Activated CD8-positive, alpha-beta memory T cell treated with anti-CD3 and anti-CD28 coated beads for 1 hour (primary cell): ENCODE measurements at places on chromosomes 12 and 14.
A peak's percentile ranks its signal among the peaks of the same experiment; 100 is the strongest.

DNA sequence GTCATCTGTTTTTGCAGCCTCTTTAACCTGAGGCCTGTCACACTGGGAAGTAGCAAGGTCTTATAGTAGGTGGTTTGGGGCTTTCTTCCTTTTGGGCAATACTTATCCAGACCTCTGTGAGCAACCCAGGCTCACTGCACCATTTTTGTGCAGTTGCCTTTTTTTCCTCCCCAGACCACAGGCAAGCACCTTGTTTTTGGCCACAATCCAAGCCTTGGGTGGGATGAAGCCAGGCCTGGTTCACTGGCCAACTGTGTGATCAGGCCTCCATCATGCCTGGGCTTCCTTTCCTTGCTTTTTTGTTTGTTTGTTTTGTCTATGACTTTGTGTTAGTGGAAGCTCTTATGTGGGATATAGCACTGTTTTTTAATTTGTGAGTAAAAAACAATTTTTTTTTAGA lies 71.7 kb downstream of the DNAH10 start:
- no peak for DNase-seq

DNA sequence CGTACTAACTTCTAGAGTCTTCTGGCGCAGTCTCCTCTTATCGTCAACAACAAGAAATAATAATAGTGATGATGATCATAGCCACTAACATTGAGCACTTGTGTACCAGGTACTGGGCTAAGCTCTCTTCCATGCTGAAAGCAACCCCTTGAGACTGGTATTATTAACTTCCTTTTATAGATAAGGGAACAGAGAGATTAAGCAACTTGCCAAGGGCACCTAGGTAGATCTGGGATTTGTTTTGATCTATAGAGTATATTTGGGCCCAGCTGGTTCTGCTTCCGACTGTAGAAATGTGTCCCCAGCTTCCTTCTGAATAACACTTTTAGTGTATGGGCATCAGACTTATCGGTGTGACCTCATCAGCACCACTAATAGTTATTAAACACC lies 1.1 kb upstream of the ZNF219 start:
- no peak for DNase-seq

DNA sequence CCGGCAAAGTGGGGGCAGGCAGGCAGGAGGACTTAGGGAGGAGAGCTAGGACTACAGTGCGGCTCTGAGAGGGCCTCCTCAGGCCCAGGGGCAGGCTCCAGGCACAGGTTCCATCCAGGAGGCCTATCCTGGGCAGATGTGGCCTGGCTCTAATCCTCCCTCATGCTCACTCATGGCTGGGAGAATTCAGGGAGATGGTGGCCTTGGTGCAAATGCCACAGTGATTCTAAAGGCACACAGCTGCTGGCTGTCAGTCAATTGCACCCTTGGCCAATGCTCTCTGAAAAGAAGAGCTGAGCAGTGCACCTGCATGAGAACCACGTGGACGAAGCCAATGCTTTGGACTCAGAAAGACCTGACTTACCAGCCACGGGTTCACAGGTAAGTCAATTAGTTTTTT lies 89.6 kb downstream of the C12orf75 start:
- no peak for DNase-seq

GRCh38 chr12:47652521-47653234 lies 53.2 kb downstream of the RPAP3 start:
- DNase-seq: no peak

- no peak for DNase-seq
Observed at GRCh38 chr12:10636611-10637010, 23.2 kb upstream of the MAGOHB start.

GRCh38 chr12:87217491-87217890 lies 811.7 kb downstream of the C12orf50 start:
- DNase-seq: no peak

DNA sequence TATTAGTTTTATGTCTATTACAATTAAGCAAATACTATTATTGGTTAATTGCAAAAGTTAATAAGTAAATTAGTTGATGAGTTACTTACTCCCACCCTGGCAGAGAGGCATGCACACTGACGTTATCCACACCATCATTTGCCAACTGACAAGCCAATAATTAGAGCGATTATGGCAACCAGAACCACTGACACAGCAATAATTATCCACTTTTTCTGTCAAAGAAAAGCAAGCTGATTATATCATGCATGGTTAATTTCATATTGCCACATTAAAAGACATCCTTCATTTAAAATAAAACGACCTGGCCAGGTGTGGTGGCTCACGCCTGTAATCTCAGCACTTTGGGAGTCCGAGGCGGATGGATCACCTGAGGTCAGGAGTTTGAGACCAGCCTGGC lies 43.1 kb downstream of the STX2 start:
- DNase-seq: no peak

- no peak for DNase-seq
Observed at GRCh38 chr14:53391156-53391555, 238.0 kb upstream of the DDHD1 start.

DNA sequence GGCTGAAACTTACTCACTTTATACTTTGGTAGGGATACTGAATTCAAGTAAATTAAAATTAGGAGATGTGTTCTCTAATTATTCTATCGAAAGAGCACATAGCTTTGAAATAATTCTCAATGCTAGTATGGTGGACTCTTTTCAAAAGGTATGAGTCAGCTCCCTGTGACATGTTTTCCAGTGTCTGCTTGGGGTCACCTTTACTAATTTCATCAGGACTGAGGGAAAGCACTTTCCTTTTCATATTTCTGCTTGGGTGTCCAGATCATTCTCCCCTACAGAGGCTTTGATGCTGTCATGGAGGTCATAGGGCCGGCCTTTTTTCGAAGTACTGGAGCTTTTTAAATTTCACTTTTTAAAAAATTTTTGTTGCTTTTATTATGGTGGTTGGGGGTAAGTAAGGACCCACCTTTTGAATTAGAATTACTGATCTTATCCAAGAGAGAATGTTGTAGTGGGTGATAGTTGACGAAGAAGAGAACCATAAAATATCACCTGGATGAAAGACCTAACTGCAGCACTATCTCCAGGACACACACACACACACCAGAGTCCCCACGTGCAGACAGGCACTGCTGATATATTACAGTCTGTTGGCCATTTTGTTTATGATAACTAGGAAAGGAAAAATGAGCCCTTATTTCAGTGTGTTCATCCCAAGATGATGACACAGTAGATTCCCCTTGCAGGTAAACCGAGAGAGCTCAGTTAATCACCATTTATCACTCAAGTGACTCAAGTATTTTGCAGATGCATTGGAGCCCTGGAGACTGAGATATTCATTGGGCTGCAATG lies 558.6 kb downstream of the DIO2 start:
- DNase-seq: no peak

DNA sequence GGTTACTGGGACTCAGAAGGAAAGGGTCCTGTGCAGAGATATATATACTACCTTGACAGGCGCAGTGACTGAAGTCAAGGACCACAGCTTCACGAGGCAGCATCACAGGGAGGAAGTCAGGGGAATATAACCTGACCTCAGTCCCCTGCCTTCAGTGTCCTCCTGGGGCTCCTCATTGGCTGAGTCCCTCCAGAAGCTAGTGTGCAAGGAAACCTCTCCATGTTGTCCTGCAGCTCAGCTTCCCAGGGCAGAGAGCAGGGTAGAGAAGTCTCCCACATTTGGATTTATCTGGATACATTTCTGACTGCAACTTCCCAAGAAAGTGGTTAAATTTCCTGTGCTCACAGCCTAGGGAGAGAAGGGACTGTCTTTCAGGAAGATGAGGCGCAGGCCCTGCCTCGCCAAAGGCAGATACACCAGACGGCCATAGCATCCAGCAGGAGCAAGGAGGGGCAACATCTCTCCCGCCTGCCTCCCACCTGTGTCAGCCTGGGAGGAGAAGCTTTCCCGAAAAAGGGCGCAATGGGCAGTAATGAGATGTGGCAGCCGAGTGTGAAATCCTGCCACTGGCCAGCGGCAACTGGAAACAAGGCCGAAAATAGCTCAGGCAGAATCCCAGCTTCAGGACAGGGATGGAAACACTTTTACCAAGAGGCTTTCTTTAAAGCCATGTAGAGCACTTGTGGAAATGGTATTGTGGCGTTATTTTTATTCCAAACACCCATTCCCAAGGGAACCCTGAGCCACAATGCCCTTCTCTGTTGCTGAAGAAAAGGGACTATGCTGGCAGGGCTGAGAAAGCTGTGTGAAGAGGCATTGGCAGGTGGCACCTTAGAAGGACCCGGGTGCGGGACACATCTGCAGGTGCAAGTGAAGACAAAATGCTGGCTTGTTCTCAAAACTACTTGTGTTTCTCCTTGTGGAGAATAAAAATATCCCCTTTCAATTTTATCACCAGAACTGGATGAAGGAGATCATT lies 54.9 kb upstream of the HIF1A start:
- DNase-seq: no peak

DNA sequence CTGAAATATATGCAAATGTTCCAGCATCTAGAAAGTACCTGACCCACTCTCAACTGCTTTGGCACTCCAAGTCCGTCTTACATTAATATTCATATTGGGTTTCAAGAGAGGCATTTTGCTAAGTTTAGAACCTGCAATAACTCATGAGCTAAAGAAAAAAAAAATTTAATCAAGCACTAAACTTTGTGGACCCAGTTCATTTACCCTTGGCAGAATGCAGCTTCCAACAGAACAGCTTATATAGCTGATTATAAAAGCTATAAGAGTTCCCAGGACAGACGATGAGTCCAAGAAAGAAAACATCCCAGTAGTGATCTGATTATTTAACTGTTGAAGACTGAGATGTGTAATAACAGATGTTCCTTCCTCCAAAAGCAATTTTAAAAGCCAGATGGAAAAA lies 592.0 kb downstream of the KCNH5 start:
- no peak for DNase-seq

- DNase-seq: no peak
Observed at GRCh38 chr12:46830731-46831334, 5.0 kb upstream of the SLC38A4 start.

DNA sequence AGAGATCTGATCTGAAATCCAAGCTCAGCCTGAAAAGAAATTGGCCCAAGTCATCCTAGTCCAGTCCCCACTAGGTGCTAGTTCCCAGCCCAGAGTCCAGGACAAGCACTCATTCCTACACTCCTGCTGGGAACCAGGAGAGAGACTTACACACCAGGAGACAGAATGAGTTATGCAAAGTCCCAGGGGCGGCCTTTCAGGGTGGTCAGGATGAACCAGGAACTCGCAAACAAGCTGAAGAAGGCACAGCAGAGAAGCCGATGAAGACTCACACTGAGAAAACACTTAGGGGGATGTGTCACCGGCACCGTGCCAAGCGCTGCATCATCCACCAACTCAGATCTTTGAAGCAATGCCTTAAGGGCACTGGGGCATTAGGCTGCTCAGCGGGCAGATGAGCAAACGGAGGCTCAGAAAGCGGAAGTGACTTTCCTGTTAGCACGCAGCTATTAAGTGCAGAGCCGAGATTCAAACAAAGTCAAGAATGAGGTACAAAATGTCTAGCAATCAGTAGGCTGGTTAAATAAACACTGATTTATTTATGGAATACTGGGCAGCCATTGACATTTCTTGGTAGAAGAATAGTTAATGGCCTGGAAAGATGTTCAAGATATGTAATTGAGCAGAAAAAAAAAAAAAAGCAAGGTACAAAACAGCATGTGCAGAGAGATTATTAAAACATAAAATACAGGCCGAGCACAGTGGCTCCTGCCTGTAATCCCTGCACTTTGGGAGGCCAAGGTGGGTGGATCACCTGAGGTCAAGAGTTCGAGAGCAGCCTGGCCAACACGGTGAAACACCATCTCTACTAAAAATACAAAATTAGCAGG lies 78.7 kb downstream of the LRRC74A start:
- peak; percentile 55 for DNase-seq

DNA sequence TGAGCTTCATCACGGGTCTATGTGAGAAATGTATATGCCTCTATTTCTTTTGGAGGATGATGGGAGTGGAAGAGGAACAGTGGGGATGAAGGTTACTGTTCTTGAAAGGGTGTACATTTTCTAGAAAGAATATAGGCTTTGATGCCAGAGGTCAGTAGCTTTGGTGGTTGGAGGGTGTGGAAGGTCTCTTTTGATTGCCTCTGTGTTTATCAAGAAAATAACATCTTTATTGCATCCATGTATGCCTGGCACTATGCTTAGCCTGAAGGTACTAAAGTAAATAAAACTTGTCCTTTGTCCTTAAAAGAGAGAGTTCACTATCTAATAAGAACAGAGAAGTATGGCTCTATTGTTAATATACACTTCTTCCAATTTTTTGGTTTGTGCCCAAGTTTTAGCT lies 201.8 kb downstream of the NUBPL start:
- DNase-seq: no peak

GRCh38 chr12:27488479-27488878 lies 35.5 kb upstream of the PPFIBP1 start:
- DNase-seq: no peak

DNA sequence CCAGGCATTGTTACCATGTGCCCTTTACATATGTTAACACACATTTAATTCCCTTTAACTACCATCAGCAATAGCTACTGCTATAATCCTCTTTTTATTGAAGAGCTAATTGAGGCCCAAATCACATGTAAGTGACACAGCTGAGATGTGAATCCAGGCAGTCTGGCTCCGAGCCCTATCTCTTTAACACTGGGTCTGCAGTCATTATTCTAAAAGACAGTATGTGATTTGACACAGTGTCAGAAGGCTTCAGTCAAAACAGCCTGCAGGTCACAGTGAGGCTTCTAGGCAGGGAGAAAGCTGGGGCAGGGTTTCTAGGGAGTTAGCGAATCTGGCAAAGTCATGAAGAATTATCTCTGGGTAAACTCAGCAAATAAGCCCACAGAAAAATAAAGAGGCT lies 148.2 kb downstream of the KIF21A start:
- no peak for DNase-seq

- DNase-seq: no peak
Observed at GRCh38 chr12:12822886-12823285, 9.7 kb downstream of the DDX47 start.

DNA sequence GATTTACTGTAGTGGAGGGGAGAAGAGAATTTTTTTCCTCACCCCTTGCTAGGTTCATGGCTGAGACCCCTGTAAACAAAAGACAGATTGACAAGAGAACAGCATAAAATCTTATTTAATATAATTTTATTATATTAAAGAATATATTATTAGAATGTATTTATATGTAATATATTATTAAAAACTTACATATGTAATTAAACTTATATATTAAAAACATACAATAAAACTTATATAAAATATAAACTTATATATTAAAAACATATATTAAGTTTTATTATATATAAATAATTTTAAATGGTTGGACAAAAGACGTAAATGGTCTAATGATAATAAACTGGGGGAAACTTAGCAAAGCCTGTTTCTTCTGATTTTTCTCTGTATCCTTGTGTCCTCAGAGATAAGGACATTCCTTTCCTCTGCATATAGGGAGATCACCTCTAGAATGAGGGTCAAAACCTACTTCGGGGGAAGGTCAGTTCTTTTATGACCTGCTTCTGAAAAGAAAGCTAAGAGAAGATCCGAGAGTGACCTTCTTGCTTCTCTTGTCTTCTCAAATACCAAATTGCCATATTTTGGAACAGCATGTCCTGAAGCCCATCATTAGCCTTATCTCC lies 8.9 kb upstream of the PPM1H start:
- no peak for DNase-seq

- no peak for DNase-seq
Observed at GRCh38 chr12:52946334-52946733, 2.6 kb upstream of the KRT18 start.
